Ureter (tissue), 1 donor: ENCODE measurements at places on chromosomes 5 and 9.

GRCh38 chr9:71036501-71036900, 84.9 kb downstream of the TRPM3 start:
- no peak for DNase-seq

- DNase-seq = no peak
Measured at GRCh38 chr5:177403102-177403791, 2.8 kb upstream of the PFN3 start.

- DNase-seq = no peak
Measured at GRCh38 chr9:112581469-112582176, 95.0 kb downstream of the KIAA1958 start.

DNA sequence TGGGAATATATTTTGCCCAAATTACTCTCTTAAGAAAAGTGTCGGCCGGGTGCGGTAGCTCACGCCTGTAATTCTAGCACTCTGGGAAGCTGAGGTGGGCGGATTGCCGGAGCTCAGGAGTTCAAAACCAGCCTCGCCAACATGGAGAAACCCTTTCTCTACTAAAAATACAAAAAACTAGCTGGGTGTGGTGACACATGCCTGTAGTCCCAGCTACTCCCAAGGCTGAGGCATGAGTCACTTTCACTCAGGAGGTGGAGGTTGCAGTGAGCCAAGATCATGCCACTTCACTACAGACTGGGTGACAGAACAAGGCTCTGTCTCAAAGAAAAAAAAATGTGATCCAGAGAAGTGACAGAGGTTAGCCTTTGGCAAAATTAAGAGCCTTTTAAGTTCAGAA, 26.4 kb upstream of the TMEM171 start:
- DNase-seq = no peak

DNA sequence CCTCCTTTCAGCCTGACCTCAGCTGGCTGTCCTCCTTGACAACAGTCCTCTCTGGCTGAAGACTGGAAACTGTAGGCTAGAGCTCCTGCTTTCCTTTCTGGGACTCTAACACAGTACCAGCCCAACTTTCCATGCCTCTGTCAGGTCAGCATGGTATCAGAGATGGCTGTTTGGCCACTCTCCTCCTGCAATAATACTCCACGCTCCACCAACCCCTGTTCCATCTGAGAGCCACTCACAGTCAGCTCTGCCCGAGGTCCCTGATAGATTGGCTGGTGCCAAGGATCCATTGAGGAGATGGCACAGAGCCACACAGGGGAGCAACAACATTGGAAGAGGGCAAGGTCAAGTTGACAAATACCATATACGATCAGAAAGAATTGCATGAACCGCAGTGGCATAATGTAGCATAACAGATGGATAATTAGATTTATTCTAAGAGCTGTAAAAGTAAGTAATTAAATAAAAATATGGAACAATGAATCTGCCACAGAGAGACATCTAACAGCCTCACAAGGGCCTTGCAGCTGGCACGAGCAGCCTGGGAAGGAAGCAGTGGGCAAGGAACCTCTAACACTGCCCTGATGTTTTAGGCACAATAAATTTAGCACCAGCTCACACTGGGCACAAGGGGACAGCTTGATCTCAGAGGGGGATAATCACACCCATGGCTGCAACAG, 94.3 kb upstream of the LRRTM2 start:
- no peak for DNase-seq

DNA sequence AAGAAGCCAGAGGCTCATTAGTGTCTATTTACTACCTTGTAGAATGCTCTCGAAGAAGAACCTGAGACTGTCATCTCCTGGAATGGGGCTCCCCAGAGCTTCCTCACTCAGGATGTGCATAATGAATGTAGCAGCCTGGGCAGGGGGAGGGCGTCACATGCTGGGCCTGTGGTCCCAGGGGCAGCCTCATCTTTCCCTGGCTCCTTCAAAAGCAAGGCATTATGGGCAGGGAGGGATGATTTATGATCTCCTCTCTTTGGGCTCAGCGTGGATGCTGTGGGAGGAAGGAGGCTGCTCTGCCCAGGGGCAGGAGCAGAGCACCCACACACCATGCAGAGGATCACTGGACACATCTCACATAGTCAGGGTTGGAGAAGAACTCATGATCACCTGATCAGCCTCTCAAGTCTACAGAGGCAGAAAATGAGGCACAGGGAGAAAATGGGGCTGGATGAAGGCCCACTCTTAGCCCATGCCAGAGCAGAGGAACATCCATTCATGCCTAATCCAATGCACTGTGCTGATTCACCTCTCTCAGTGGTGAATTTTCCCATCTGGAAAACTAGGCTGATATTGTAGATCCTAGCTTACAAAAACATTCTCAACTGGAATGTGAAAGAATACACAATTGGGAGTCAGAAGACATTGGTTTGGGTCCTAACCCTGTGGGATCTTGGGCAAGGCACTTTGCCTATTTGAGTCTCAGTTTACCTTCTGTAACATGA, 173.7 kb downstream of the CARTPT start:
- DNase-seq = no peak

DNA sequence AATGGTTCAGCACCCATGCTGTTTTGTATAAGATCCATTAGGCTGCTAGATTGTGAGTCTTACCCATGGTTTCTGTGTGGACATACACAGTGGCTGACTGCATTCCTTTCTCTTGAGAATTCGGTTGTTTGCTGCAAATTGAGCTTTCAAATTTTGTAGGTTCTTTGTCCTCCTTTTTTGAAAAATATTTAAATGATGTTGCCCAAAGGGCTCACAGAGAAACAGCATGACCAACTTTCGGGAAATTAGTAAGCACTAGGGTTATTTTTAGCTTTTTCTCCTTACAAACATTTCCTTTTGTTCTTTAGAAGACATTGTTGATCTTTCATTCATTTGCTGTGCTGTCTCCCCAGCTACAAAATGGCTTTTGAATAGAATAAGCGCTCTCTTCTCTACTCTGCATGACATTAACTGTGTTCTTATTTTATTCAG, 79.4 kb downstream of the NLN start:
- DNase-seq = no peak
